ENCODE measurements at places on chromosomes 1 and 21. TPM values are rescaled to one million over a fixed set of nuclear protein-coding genes. Genes with fewer than 3 reads are reported as not detected.

Gene RNU1-2
- 3,022 TPM for total RNA-seq

Gene CRNN
- not detected for total RNA-seq

Gene SMIM1
- 0.70 TPM for total RNA-seq

Gene SIM2
- total RNA-seq: 3.6 TPM

Gene FCRL5
- not detected for total RNA-seq

Gene SLC35D1
- total RNA-seq: 8.0 TPM

Gene SLAMF6
- not detected for total RNA-seq

Gene OR10X1
- total RNA-seq: not detected

Gene TNFRSF18
- not detected for total RNA-seq

Gene USH2A
- total RNA-seq: under 0.01 TPM

Gene COL18A1
- total RNA-seq: 114 TPM

Gene DYRK3
- 19.7 TPM for total RNA-seq

Gene MFSD2A
- 2.1 TPM for total RNA-seq

Gene UTS2
- not detected for total RNA-seq

Gene TSPAN1
- 0.68 TPM for total RNA-seq

Gene TACSTD2
- total RNA-seq: not detected

Gene AKNAD1
- total RNA-seq: not detected

Gene PEX14
- total RNA-seq: 13.6 TPM

Gene LINGO4
- total RNA-seq: not detected

Gene GIPC2
- total RNA-seq: 0.59 TPM

Gene LCE1B
- total RNA-seq: not detected

Gene FAM43B
- 0.08 TPM for total RNA-seq

Gene KRTAP20-2
- not detected for total RNA-seq

Gene UQCRHL
- 18.3 TPM for total RNA-seq

Gene NCAM2
- 0.45 TPM for total RNA-seq

Gene FCN3
- total RNA-seq: not detected

Gene PLA2G2C
- total RNA-seq: not detected

Gene PM20D1
- not detected for total RNA-seq

Gene TP73
- not detected for total RNA-seq

Gene LCE3E
- total RNA-seq: not detected

Gene FAM72A
- total RNA-seq: 3.2 TPM

Gene PDZK1IP1
- not detected for total RNA-seq

Gene FAAH
- total RNA-seq: 0.70 TPM

Gene HENMT1
- 1.4 TPM for total RNA-seq

Gene CAPZA1
- total RNA-seq: 196 TPM

Gene TMPRSS3
- total RNA-seq: not detected

Gene C8A
- total RNA-seq: not detected

Gene TEDDM1
- total RNA-seq: not detected

Gene IGSF9
- total RNA-seq: 0.12 TPM

Gene NR5A2
- total RNA-seq: not detected

Gene NOS1AP
- 0.08 TPM for total RNA-seq

Gene C1orf53
- 3.6 TPM for total RNA-seq

Gene FMO2
- 6.2 TPM for total RNA-seq

Gene TSPAN2
- not detected for total RNA-seq

Gene SERPINC1
- not detected for total RNA-seq

Gene CLDN17
- not detected for total RNA-seq

Gene CYP4X1
- total RNA-seq: 0.12 TPM

Gene SERTAD4
- not detected for total RNA-seq

Gene UBL4B
- total RNA-seq: not detected

Gene NME7
- total RNA-seq: 17.3 TPM

Gene TCEA3
- total RNA-seq: 32.6 TPM

Gene THEMIS2
- 1.2 TPM for total RNA-seq

Gene ILDR2
- under 0.01 TPM for total RNA-seq
